Stimulated activated CD4-positive, alpha-beta T cell treated with anti-CD3 and anti-CD28 coated beads, Interleukin-4, amount 100 ng/mL, for 24 hours (primary cell): ENCODE measurements at places on chromosomes 6 and 20.

DNA sequence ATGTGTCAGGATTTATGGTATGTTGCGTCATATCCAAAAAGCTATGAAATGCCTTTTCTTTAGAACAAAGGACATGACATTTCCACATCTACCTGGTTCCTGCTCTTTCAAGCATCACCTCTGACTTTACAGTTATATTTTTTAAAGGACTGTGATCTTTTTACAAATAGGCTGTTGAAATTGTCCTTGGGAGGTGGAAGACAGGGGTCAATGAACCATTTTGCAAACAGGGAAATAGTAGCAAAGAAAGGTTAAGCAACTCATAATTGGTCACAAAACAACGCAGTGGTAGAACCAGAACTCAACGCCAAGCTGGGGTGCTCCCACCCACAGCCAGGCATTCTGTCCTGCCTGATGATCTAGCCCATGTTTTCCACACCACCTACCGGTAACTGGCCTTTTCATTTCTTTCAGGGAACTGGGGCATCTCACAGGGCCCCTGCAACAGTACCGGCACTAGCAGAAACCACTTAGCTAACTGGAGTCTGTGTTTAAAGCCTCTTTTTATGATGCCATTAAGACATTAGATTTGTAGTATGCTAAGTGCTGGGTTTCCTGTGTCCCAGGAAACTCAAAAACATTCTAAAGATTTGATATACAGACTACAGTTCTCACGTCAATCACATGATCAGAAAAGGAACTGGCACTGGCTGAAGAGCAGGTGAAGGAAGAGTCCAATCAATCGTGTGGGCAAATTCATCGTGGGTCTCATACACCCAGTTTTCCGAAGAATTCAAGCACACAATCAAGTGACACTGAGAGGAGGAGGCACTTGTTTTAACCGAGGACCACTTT, 13.9 kb downstream of the ZNF217 start:
- peak; percentile 32 for DNase-seq

- DNase-seq: no peak
Observed at GRCh38 chr6:4802312-4802935, 26.2 kb downstream of the CDYL start.

DNA sequence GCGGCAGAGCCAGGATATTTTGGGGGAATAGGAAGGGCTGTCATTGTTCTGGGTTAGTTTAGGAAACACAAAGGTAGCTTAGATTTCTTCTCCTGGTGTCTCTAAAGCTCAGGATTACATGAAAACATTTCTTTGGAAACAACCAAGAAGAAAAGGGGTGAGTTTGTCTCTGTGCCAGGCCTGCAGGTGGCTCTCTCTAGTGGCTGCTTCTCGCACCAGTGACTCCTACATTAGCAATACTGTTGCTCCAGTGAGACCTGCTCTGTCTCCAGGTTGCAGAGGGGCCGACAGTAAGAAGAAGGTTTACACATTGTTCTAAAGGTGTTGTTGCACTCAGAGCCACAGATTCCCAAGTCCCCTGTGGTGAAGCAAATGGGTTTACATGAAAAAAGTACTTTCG, 104.6 kb upstream of the GLP1R start:
- DNase-seq: no peak

DNA sequence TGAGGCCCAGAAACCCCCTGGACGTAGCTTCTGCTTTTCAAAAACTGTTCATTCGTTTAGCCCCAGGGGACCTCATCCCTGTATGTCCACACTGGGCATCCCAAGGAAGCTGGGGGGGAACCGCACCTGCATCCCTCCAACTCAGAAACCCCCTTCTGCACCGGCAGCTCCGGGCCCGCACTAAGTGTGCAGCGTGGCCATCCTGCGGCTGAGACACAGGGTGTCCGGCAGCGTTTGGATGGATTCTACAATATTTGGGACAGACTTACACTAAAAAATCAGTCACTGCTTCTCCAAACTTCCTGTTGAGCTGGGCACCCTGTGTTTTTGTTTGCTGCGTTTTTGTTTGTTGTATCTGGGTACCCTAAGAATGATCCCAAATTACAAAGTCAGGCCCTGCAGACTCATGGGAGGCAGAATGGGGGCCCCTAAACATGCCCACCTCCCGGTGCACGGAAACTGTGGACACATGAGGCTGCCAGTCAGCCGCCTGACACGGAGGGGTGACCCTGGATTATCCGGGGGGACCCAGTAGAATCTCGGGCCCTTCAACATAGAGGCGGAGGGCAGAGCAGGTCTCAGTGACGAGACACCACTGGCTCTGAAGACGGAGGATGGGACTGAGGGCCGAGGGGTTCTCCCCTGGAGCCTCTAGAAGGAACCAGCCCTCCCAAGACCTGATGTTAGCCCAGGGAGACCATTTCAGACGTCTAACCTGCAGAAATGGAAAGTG, 88.2 kb upstream of the BHLHE23 start:
- no peak for DNase-seq

- DNase-seq: no peak
Observed at GRCh38 chr6:21537637-21538036, 55.9 kb upstream of the SOX4 start.
